ENCODE measurements at places on chromosomes 5 and 9.

DNA sequence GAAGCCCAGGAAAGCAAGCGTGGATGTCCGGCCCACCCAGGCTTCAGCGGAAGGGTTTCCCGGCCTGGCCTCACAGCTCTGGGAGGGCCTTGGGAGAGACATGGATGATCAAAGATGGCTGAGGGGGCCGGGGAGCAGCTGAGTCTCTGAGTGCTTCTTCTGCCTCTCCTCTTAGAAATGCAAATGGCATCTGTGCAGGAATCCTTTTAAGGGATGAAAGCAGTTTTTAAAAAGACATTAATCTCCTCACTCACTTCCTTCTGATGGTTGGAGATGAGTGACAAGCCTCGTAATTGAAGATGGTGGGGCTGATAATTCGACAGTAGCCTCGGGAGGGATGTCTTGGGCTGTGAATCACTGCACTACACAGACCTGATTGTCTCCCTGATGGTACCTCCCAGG is 24.3 kb upstream of the PITX1 start:
- no peak for DNase-seq

- no peak for DNase-seq
These were observed 137.0 kb downstream of the CCDC192 start for GRCh38 chr5:127840198-127840524.

GRCh38 chr5:122559676-122560075 is 215.2 kb upstream of the SNX2 start:
- DNase-seq, result no peak

DNA sequence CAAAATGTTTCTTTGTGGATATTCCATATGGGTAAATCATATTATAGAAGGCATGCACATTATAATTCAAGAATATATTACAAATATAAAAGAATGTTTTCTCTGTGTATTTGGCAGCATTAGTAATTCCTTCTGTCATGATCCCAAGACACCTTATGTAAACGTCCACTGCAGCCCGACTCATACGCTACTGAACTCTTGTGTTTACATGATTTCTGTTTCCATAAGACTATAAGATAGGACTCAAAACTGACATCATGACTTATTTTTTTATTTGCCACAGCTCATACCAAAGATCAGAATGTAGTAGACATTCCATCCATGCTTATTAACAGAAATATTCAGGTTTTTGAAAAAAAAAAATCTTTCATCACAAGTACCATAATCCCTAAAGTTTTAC is 234.1 kb downstream of the AP3B1 start:
- no peak for DNase-seq

GRCh38 chr5:138872841-138873465 is 2.2 kb downstream of the LRRTM2 start:
- no peak for DNase-seq

- no peak for DNase-seq
These were observed 41.1 kb downstream of the ZNF883 start for GRCh38 chr9:112970939-112971338.

DNA sequence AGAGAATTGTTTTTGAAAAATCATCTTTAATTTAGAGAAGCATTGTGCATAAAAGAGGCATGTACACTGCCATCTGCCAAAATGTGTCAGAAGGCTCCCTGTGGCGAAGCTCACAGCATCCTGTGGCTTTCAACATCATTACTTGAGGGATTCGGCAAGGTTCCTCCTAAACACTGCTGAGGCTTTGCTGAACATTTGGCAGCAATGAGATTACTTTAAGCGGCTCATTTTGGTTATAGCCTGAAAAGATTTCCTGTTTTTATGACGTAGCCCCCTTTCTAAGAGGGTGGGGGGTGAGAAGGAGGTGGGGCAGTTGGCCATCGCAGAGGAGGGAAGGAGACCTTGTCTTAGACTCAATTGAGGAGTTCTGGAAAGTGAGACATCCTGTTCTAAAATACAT is 469.4 kb downstream of the RASEF start:
- no peak for DNase-seq

- no peak for DNase-seq
These were observed 388.0 kb downstream of the FGF10 start for GRCh38 chr5:44001236-44001635.

DNA sequence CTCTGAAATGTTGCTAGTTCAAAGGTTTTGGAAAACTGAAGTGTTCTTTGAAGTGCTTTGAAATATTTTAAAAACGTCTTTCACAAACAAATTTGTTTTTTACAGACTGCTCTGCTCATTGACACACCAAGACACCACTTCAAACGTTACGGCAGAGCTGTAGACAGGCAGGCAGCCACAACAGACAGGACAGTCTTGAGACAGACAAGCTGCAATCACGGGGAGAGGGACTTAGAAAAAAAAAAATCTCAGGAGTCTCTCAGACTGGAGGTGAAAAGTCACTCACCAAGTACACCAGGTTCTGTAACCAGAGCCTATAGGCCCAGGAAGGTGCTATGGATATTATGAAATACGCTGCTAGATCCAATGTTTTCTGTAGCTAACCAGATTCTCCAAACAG is 135.4 kb downstream of the ISL1 start:
- peak; percentile 12 for DNase-seq

DNA sequence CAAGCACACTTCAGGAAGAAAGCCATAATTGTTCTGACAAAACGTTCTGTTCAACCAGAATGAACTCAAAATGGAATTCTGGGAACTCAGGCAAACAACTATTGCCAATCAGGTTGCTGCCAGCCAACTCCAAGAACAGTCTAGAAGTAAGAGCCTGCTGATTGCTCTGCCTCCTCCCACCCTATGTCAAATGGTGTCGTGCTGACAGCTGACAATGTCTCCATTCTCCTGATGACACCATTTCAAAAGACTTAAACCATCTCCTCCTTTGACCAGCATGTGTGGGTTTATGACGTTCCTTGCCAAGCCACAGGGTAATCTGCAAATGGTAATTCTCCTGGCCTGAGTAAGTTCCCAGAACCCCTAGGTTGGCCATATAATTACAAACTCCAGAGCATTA is 21.9 kb upstream of the PLIN2 start:
- no peak for DNase-seq

- DNase-seq, result no peak
These were observed 105.5 kb upstream of the ZNF462 start for GRCh38 chr9:106757514-106757913.

DNA sequence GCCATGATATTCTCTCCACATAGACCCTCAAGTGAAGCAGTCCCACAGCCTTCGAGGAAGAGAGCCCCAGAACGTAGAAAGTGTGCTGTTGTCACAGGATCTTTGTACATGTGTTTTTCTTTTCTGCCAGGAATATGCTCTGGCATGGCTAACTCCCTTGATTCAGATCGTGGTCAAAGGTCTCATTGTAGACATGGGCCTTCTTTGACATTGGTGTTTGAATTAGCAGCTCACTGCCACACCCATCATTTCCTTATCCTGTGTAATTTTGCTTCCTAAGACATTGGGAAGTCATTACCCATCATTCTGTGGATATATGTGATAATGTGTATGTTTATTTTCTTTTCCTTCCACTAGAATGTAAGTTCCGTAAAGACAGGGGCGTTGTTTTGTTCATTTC is 25.5 kb downstream of the MTRR start:
- no peak for DNase-seq

GRCh38 chr9:94926431-94926800 is 199.9 kb downstream of the AOPEP start:
- DNase-seq, result no peak

- no peak for DNase-seq
These were observed 321.6 kb upstream of the RFX3 start for GRCh38 chr9:3847377-3847776.

GRCh38 chr9:37534901-37535300 is 41.3 kb downstream of the FBXO10 start:
- DNase-seq, result no peak

GRCh38 chr5:5422819-5423515 is 490 bp downstream of the ICE1 start:
- DNase-seq, result peak; percentile 50
